ENCODE measurements at places on chromosomes 12 and 14.

GRCh38 chr14:35571598-35571997 lies 37.6 kb downstream of the INSM2 start:
- DNase-seq = no peak

GRCh38 chr12:131988054-131988796 lies 38.5 kb downstream of the EP400 start:
- no peak for DNase-seq

GRCh38 chr12:74491374-74491773 lies 46.3 kb upstream of the ATXN7L3B start:
- DNase-seq = no peak

DNA sequence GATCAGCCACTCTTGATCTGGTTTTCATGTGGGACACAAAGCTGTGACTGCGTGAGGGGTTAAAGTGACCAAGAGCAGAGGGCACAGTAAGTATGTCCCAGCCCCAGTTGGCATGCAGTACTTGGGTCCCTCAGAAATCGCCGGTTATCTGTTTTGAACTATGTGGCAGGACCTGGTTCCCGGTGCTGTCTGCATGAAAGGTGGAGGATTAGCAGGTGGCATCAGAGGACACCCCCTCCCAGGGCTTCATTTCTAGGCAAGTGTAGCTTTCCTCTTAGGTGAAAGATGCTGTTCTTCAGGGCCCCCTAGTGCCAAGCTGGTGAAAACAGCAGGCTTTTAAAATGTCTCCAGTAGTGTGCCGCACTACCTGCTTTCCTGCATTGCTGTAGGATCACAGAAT lies 57.1 kb downstream of the ATG14 start:
- DNase-seq = peak; percentile 55

GRCh38 chr12:2384533-2385351 lies 332.0 kb downstream of the CACNA1C start:
- peak; percentile 78 for DNase-seq

DNA sequence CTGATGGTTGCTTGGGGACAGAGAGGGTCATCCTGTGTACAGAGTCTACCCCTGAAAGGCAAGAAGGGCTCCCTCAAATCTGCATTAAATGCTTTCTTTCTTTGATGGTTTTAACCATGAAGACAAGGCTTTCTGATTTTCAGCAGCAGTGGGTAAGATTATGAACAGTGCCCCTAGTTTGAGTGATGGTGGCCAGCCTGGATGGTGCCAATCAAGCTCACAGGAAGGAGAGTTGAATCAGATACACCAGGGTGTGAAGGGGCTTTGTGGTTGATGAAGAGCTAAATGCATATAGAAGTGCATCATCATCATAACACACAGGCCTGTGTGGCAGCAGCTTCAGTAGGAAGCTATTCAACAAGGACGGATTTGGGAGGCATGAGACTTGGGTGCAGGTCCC lies 5.7 kb downstream of the KRT85 start:
- DNase-seq = no peak

- DNase-seq = no peak
These were observed 20.0 kb downstream of the PTHLH start for GRCh38 chr12:27952510-27952909.

- no peak for DNase-seq
These were observed 3.6 kb downstream of the FGD4 start for GRCh38 chr12:32402946-32403345.

DNA sequence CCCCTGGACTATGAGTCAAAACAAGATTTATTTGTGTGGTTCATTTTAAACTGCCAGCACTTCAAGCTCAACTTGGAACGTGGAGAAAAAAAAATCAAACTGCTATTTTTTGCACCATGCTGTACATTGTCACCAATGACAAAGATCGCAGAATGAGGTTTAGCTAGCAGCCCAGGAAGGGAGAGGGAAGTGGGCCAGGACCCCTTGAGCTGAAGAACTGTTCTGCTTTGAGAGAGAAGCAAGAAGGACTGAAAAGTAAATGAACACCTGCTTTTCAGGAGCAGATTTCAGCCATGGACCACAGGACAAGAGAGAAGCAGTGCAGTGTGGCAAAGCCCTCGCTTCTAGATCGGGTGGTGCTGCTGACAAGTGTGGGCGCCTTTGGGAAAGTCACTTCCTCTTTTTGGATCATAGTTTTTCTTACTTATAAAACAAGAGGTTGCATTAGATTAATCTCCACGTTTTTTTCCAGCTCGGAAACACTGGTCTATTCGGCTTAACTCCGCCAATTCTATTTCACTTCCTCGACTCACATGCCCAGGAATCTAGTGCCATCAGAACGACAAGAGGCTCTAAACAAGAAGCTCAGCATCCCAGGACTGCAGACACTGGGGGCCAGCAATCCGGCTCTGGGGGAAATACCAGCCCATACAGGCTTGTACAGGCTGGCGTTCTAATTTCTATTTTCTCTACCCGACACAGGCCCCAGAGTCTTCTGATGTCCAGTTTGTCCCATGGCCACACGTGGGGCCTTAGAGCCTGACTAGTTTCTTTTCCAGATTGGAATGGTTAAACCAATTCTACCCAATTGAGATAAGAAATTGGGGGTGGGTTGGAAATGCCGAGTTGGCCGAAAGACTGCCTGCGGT lies 129.9 kb downstream of the CRACR2A start:
- DNase-seq = no peak

GRCh38 chr14:83019744-83020414 lies 1486.2 kb upstream of the SEL1L start:
- no peak for DNase-seq

- DNase-seq = no peak
These were observed 4.8 kb upstream of the AEBP2 start for GRCh38 chr12:19434538-19434937.

DNA sequence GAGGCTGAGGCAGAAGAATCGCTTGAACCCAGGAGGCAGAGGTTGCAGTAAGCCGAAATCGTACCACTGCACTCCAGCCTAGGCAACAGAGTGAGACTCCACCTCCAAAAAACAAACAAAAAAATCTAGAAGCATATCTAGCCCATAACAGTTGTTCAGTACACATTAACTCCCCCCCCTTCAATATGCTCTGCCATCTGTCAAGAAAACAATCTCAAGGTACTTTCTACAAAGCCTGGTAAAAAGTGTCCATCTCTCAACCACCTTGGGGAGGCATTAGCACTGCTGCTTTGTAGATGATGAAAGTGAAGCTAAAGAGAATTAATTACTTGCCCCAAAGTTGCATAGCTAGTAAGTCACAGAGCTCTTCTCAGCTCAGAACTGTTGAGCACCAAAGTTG lies 24.9 kb downstream of the LGALS3 start:
- DNase-seq = no peak

DNA sequence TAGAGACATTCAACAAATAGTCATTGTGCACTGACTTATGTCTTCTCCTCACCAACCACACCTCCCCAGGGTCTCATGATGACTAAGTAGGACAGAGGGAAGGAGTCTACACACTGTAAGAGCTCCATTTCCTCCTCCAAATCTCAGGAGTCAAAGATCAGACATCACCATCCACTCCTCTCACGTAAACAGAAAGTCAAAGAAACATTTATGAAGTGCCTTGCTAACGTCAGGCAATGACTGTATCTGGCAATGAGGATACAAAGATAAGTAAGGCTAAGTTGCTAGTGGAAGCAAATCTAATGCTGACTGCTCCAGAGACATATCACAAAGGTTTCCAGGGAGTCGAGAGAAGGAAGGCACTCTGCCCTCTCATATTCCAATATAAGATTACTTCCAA lies 88.9 kb downstream of the SLC2A13 start:
- peak; percentile 7 for DNase-seq

- DNase-seq = peak; percentile 24
These were observed 244.2 kb upstream of the OR4E1 start for GRCh38 chr14:21917699-21918436.

DNA sequence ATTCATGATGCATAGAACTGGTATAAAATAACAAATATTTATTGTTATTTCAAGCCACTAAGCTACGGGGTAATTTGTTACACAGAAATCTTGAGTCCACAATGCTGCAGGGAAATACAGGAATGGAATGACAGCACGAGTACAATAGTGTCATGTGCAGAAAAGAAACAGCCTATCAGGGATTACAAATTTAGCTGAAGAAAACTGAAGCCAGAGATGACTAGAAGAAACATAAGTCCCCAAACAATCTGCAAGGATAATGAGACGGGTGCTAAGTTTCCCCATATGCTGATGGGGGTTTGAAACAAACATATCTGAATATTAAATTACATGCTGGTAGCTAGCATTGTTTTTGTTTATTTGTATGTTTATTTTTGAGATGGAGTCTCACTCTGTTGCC lies 8.9 kb downstream of the ARMH4 start:
- DNase-seq = no peak

GRCh38 chr14:60488175-60488574 lies 2.3 kb upstream of the C14orf39 start:
- no peak for DNase-seq

GRCh38 chr14:71588028-71588427 lies 344.2 kb upstream of the RGS6 start:
- peak; percentile 43 for DNase-seq

DNA sequence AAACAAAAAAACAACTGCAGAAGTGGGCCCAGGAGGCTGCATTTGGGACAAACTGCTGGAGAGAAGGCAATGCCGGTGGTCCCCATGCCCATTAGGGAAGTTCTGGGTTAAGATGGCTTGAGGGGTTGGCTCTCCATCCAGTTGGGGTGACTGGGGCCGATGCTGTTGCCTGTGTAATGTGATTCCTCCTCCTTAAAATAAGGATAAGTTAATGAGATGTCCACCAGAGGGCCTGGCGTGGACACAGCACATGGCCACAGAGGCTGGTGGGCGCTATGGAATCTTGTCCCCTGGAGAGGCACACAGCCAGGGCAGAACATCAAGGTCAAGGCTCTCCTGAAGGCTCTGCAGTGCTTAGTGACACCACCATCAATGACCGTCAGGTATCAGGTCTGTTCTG lies 1.0 kb upstream of the TESC start:
- peak; percentile 53 for DNase-seq

GRCh38 chr14:79118291-79118690 lies 948.1 kb downstream of the NRXN3 start:
- no peak for DNase-seq

All from AG08395 (cell line).